NCI-H1694 treated with DMSO at 0.1 percent for 48 hours (cell line): ENCODE measurements at places on chromosomes 4 and X.

DNA sequence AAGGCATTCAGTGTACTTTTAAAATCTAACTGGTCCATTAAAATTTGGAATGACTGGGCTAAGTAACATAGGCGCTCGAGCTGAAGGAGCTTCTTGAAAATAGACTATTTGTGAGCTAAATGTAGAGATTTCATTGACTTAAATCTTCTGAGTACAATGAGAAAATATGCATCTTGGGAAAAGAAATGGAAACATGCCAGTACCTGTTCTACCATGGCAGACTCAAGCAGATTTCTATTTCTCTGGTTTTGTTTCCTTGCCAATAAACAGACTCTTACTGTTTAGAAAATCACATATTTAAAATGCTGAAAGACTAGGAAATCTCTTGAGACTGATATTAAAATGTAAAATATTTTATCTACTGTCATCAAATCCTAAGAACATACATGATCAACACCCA is 678.1 kb downstream of the FAT4 start:
- DNase-seq: no peak

GRCh38 chr4:123867910-123868587 is 471.5 kb downstream of the SPRY1 start:
- no peak for DNase-seq

DNA sequence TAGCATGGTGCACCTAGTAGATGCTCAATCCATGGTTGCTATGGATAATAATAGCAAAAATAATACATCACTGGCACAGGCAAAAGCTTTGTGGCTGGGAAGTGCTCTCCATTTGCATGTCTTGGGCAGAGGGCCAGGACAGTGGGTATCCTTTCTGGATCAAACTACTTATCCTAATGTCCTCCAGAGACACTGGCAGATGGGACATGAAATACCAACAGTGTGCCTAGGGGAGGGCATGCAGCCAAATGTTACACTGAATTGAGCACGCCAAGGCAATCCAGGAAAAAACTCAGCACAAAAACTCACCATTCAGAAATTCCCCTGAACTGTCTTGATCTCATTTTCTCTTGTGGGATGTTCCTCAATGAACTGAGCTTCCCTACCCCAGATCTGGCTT is 98.6 kb upstream of the SCML1 start:
- peak; percentile 42 for DNase-seq

GRCh38 chr4:112029771-112030171 is 115.5 kb upstream of the FAM241A start:
- DNase-seq: no peak

GRCh38 chrX:65731684-65732289 is 64.3 kb downstream of the MSN start:
- no peak for DNase-seq

DNA sequence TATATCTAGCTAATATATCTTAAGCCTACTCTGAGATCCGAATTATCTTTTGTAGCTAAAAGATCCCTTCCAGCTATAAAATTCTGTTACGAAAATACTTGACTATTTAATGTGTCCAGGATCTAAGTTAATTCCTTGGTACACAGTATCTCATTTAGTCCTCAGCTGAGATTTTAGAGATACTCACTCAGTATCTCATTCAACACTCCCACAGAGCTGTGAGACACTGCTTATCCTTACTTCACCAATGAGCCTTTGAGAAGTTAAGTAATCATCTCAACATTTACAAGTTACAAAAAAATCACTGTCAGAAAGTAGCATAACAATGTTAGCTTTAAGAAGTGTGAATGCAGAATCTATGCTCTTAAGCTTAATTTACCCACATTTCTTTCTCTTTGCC is 76.6 kb downstream of the LIMCH1 start:
- DNase-seq: no peak

DNA sequence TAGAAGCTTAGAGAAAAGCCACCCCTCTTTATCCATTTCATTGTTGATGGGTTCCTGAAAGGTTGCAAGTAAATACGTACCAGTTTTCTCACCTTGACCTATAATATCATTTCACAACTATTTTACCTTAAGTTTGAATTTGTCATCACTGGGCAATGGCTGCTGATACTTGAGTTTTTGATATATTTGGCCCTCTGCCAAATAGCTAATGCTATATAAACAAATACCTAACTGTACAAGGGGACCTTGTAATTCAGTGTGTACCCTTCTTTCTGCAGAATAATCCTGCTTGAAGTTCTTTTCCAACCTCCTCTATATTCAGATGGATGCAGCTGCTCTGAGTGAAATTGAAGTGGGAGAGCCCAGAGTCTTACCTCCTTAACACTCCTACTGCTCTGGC is 19.0 kb upstream of the GLUD2 start:
- DNase-seq: no peak

- DNase-seq: no peak
Observed at GRCh38 chr4:20860878-20861277, 160.6 kb downstream of the PACRGL start.

DNA sequence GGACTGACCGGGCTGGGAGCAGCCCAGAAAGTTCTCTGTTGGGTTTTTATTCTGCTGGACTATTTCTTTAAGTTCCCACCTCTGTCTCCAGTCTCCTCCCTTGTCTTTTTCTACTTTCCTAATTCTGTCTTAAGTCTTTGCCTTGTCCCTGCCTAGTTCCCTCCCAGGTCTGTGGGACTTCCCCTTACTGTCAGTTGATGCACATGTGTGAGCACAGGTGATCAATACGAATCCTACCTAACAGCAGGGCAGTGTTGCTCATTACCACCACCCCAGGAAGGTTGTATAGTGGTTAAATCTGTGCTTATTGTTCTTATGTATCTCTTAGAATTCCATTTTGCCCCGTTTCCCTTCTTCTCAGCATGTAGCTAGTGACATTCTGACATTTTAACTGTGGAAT is 62.1 kb downstream of the GALNTL6 start:
- DNase-seq: no peak

GRCh38 chr4:54276641-54277430 is 47.7 kb downstream of the PDGFRA start:
- DNase-seq: no peak

DNA sequence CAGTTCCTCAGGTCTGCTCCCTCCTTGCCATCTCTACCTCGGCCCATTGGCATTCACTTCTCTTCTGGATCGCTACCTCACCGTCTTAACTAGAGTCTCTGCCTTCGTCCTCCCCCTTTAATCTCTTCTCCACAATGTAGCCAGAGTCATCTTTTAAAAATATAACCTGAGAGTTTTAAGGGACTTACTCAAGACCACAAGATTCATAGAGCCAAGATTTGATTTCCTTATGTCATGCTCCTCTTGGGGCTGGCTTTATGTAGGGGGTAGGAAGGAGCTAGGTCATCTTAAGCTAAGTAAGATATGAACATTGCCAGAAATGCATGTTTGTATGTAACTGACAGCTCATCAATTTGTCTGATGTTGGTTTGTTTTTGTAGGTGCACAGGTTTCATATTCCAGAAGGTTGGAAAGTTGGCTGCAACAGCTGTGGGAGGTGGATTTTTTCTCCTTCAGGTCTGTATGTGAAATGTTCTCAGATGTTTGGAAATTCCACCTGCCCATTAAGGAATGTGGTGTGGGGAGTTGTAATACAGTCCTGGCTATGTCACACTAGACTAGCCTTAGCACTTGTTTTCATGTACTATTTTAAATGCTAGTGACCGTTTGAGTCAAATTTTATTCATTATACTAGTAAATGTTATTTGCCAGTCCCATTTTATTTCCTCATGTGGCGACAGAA is 19.6 kb downstream of the FUNDC2 start:
- DNase-seq: no peak

- no peak for DNase-seq
Observed at GRCh38 chr4:99587309-99587708, 12.7 kb downstream of the MTTP start.

- DNase-seq: peak; percentile 24
Observed at GRCh38 chr4:94406668-94407437, 44.9 kb upstream of the PDLIM5 start.

DNA sequence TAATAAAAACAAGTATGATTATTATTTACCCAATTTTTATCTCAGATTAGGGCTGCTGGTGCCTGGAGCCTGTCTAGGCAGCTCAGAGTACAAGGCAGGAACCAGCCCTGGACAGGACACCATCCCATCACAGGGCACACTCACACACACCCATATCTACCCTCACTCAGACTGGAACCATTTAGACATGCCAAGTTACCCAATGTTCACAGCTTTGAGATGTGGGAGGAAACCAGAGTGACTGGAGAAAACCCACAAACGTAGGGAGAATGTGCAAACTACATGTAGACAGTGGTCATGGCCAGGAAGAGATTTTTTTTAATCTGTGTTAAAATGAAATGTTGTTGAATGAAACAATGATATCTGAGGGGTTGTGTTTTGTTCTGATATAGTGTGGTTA is 35.7 kb upstream of the ADGRA3 start:
- no peak for DNase-seq

DNA sequence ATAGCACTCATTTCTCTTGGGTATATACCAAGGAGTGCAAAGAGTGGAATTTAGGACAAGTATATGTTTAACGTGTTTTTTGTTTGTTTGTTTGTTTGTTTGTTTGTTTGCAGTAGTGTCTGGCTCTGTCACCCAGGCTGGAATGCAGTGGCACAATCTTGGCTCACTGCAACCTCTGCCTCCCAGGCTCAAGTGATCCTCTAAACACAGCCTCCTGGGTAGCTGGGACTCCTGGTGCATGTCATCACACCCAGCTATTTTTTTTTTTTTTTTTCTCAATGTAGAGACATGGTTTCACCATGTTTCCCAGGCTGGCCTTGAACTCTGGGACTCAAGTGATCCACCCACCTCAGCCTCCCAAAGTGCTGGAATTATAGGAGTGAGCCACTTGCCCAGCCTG is 50.4 kb downstream of the SLC9A6 start:
- DNase-seq: no peak

DNA sequence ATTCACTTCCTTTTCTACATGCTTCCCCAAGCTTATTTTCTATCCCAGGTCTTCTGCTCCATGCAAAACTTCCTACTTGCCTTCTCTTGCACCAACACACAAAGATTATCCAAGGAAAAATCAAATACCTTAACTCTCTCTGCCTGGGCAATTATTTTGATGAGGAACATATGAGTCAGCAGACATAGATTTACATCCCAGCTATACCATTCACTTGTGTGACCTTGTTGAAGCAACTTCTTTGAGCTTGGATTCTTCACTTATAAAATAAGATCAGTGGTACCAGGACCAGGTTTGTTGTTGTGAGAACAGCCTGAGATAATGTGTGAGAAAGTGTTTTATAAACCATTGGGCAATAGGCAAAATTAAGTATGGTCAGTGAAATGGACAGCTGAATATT is 39.1 kb upstream of the TMEM192 start:
- DNase-seq: no peak

GRCh38 chr4:161538941-161539340 is 624.9 kb downstream of the FSTL5 start:
- no peak for DNase-seq
